ENCODE measurements at places on chromosomes 7 and 10.

DNA sequence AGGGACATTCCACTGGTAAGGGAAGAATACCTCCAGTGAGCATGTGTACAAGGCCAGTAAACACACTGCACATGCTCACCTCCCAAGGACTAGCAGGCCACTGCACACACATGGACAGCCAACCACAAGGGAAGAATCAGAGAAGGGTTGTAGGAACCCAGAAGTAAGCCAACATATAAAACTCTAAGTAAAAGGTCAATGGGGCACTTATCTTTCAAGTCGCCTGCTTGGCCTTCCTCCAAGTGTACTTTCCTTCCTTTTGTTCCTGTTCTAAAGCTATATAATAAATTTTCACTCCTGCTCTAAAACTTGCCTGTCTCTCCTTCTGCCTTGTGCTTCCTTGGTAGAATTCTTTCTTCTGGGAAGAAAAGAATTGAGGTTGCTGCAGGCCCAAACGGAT lies 33.0 kb downstream of the ORC5 start:
- DNase-seq: no peak

DNA sequence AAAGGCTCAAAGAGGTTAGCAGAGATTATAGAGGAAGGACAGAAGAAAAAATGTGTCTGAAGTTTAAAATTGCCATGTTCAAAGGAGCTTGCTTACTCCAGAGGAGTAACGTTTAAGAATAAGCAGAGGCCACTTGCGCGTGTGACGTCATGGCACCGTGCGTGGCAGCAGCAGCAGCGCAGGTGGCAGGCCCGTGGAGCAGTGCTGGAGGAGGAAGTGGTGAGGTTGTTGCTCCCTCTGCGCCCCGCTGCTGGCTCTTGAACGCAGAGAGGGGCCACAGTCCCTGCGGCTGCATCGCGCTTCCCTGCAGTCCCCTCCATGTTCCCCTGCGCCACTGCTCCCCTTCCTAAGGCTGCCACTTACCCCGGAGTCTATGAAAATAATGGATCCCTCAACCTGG lies 37.5 kb downstream of the GDI2 start:
- no peak for DNase-seq

DNA sequence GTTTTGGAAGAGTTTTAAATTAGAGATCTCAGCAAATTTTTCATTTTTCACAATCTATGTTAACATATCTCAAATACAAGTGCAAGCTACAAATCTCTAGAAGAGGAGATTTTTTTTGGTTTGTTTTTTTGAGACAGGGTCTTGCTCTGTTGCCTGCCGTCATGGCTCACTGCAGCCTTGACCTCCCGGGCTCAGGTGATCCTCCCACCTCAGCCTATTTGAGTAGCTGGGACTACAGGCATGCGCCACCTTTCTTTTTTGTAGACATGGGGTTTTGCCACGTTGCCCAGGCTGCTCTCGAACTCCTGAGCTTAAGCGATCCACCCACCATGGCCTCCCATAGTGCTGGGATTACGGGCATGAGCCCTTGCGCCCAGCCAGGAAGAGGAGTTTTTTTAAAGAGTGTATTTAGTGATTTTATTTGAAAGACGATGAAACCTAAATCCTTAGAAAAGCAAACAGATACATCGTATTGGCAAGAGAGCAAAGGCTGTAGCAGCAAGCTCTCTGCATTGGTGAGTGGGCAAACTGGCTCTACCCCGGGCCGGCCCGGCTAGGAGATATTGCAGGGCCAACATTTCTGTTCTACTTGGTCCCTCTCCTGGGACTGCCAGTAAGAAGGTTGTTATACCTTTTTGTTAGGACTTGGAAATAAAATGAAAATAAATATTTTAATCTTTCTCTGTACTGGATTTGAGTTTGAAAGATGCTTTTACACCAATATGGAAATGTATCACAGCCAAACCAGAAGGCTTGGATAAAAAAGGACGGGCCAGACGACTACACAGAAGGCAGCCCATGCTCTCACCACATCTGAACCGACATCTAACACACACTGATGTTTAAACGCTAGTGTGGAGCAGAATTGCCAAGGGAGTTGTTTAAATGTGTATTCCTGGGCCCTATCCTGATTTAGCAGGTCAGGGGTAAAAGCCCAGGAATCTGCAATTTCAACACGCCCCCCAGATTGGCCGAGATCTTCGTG lies 49.6 kb upstream of the RHEB start:
- no peak for DNase-seq

DNA sequence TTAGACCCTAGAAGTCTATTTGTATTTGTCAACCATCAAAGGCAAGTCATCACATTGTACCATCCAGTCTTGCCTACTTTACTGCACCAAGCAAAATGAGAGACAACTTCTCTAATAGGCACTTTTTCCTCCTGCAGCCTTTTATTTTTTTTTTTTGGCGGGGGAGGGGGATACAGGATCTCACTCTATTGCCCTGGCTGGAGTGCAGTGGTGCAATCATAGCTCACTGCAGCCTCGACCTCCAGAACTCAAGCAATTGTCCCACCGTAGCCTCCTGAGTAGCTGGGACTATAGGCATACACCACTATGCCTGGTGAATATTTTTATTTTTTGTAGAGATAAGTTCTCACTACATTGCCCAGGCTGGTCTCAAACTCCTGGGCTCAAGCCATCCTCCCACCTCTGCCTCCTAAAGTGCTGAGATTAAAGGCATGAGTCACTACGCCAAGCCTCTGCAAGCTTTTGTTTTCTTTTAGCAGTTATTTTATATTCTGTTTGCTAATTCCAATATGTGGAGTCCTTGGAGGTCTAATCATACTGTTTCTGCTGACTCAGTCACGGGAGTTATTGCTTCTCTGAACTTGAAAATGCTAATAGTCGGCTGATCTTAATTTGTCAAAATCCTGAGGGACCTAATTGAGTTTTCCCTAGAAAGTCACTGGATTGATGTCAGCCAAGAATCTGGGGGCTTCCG lies 14.2 kb downstream of the KPNA7 start:
- no peak for DNase-seq

- DNase-seq: no peak
Observed at GRCh38 chr7:45699015-45699309, 124.8 kb downstream of the ADCY1 start.

Data from SW480 (cell line).